ENCODE measurements at places on chromosomes 5 and 9.

GRCh38 chr9:125428060-125428901 lies 166.7 kb downstream of the GAPVD1 start:
- no peaks in the 10 kb centered on the region for H3K27me3 ChIP-seq
- DNase-seq, result peak; percentile 51
- H3K4me3 ChIP-seq, result no peak overlapping the region
- H3K36me3 ChIP-seq, result no peaks in the 10 kb centered on the region

GRCh38 chr9:79774356-79774755 lies 202.6 kb downstream of the TLE4 start:
- H3K27ac ChIP-seq, result no peak overlapping the region
- peaks cover 8% of the 10 kb centered on the region for H3K27me3 ChIP-seq
- DNase-seq, result no peak
- H3K4me3 ChIP-seq, result no peak overlapping the region
- H3K4me1 ChIP-seq, result no peaks in the 10 kb centered on the region

GRCh38 chr5:149599375-149599774 lies 18.1 kb downstream of the ARHGEF37 start:
- peaks cover 8% of the 10 kb centered on the region for H3K27me3 ChIP-seq
- H3K4me1 ChIP-seq, result no peaks in the 10 kb centered on the region
- H3K4me3 ChIP-seq, result no peak overlapping the region
- H3K36me3 ChIP-seq, result no peaks in the 10 kb centered on the region
- no peak for DNase-seq

GRCh38 chr9:134969156-134970045 lies 51.7 kb upstream of the FCN1 start:
- no peak overlapping the region for H3K4me3 ChIP-seq
- no peaks in the 10 kb centered on the region for H3K4me1 ChIP-seq
- no peak overlapping the region for H3K27ac ChIP-seq
- no peaks in the 10 kb centered on the region for H3K36me3 ChIP-seq

DNA sequence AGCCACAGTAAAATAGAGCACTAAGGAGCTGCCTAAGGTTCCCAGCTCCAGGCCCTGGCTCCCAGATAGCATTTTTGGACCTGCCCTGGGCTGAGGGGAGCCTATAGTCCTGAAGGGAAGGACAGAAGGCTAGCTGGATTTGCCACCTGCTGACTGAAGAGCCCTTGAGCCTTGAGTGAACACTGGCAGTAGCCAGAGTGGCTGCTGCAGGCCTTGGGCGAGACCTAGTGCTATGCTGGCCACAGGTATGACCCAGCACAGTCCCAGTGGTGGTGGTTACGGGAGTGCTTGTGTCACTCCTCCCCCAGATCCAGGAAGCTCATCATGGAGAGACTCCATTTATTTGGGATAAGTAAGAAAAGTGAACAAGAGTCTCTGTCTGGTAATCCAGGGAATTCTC lies 10.3 kb upstream of the STX17 start:
- DNase-seq, result no peak
- H3K27ac ChIP-seq, result no peak overlapping the region
- H3K36me3 ChIP-seq, result no peaks in the 10 kb centered on the region
- no peaks in the 10 kb centered on the region for H3K4me1 ChIP-seq
- peaks cover 43% of the 10 kb centered on the region for H3K27me3 ChIP-seq

DNA sequence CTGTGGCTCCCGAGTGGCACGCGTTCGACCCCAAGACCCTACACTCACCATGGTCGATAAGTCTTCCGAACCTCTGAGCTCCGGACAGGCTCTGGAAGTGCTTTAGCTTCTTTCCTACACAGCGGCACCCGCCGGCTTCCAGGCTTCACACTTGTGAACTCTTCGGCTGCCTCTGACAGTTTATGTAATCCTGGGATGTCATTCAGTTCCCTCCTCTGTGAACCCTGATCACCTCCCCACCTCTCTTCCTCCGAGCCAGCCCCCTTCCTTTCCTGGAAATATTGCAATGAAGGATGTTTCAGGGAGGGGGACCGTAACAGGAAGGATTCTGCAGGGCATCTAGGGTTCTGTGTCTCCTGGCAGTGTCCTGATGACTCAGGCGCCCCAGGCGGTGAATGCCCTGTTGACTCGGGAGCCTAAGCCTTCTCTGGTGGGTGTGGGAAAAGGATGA lies at the start of gene CD14:
TSS of gene CD14 (minus strand) at position 155 of the 451 bp plus-strand sequence. CDS start at position 51, 104 bp downstream.
- DNase-seq, result no peak
- peaks cover 36% of the 10 kb centered on the region for H3K4me1 ChIP-seq
- peaks cover 1% of the 10 kb centered on the region for H3K36me3 ChIP-seq
- H3K27ac ChIP-seq, result no peak within 1 kb of the TSS
- H3K4me3 ChIP-seq, result peak within 1 kb of the TSS; percentile 76
- H3K27me3 ChIP-seq, result peaks cover 27% of the 10 kb centered on the region

GRCh38 chr9:27638716-27639115 lies 65.4 kb upstream of the C9orf72 start:
- no peak for DNase-seq
- no peaks in the 10 kb centered on the region for H3K36me3 ChIP-seq
- H3K4me1 ChIP-seq, result no peaks in the 10 kb centered on the region
- H3K27me3 ChIP-seq, result peaks cover 5% of the 10 kb centered on the region
- H3K27ac ChIP-seq, result no peak overlapping the region
- H3K4me3 ChIP-seq, result no peak overlapping the region

DNA sequence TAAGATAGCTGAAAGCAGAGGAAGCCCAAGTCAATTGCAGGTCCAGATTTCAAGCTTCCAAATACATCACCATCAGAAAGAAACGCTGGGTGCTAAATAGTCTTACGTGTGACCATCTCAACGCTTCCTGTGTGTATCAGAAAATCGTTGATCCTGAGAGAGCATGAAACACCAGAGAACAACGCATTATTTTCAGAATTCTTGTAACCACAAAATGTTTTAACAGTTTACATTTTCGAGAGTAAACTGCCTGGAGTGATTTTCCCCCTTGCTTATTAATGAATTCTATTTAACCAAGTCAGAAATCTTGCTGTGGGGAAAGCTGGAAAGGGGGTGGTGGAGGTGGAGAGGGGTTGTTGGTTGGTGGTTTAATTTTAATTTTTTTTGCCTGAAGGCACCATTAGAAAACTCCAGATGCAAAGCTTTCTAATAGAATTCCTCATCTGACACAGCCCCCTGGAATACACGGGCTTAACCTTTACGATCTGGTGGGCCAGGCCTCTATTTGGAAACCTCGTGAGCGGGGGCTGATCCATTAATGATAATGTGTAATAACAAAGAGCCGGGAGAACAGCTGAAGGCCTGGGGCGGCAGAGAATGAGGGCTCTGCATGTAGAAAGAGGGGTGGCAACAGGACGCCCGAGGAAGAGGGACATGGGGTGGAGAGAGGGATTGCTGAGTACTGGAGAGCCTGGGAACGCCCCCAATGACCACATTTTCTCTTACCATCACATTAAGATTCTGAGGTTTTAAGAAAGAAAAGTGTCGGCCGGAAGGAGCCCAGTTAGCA lies 124.5 kb upstream of the NFIB start:
- peaks cover 4% of the 10 kb centered on the region for H3K27me3 ChIP-seq
- no peaks in the 10 kb centered on the region for H3K36me3 ChIP-seq
- no peak overlapping the region for H3K27ac ChIP-seq
- no peak for DNase-seq
- H3K4me1 ChIP-seq, result no peaks in the 10 kb centered on the region

DNA sequence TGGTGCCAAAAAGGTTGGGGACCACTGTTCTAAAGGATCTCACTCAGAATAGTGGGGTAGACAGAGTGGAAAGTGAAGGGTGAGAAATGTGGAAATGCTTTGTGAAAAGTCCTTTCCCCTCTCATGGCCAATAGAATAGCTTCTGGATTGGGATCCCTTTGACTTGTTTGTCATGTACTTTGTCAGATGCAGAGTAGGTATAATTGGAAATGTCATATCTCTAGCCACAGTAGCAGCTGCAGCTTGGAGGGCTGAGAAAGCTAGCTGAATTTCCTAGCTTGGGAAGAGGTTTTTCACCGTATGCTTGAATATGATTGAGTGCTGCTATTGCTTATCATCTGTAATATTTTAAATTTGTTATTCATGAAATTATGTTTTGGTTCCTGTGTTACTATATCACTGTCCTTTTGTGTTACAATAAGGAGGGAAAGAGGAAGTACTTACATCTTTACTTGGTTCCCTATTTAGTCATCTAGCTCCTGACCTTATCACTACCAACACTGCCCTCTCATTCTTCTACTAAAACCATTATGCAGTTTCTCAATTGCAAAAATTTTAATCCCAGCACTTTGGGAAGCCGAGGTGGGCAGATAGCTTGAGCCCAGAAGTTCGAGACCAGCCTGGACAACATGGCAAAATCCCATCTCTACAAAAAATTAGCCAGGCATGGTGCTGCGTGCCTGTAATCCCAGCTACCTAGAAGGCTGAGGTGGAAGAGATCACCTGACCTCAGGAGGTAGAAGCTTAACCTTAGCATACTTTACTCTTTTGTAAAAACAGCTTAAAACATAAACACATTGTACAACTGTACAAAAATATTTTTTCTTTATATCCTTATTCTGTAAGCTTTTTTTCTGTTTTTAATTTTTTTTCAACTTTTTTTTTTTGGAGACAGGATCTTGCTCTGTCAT lies 12.4 kb downstream of the SLC30A5 start:
- H3K4me1 ChIP-seq, result peaks cover 3% of the 10 kb centered on the region
- DNase-seq, result no peak

DNA sequence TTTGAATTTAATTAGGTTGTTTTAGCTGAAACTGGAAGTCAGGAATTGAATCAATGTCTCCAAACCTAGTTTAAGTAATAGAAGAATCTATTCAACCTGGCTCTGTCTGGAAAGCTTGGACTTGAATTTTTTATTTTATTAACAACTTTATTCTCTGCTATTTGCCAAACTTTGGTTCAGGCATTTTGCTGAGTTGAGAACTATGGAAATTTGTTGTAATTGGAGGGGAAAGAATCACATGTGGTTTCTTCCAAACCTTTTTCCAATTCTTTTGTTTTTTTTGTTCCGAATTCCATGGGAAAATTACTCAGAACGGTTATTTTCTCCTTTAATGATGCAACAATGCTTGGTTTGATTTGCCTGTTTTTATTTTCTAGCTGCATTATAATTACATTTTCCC lies 98.2 kb upstream of the RPS23 start:
- no peaks in the 10 kb centered on the region for H3K27me3 ChIP-seq
- peaks cover 12% of the 10 kb centered on the region for H3K4me1 ChIP-seq
- H3K27ac ChIP-seq, result no peak overlapping the region
- H3K36me3 ChIP-seq, result peaks cover 20% of the 10 kb centered on the region
- H3K4me3 ChIP-seq, result no peak overlapping the region
- DNase-seq, result no peak

DNA sequence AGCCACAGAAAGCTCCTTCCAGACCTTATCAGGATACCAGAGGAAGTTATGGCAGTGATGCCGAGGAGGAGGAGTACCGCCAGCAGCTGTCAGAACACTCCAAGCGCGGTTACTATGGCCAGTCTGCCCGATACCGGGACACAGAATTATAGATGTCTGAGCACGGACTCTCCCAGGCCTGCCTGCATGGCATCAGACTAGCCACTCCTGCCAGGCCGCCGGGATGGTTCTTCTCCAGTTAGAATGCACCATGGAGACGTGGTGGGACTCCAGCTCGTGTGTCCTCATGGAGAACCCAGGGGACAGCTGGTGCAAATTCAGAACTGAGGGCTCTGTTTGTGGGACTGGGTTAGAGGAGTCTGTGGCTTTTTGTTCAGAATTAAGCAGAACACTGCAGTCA lies 70.8 kb upstream of the ENTREP1 start:
- H3K36me3 ChIP-seq, result no peaks in the 10 kb centered on the region
- H3K4me1 ChIP-seq, result no peaks in the 10 kb centered on the region
- H3K27ac ChIP-seq, result no peak overlapping the region
- no peak for DNase-seq

GRCh38 chr5:16754086-16754485 lies 137.3 kb upstream of the RETREG1 start:
- H3K36me3 ChIP-seq, result no peaks in the 10 kb centered on the region
- peaks cover under 1% of the 10 kb centered on the region for H3K4me1 ChIP-seq
- no peak overlapping the region for H3K27ac ChIP-seq
- H3K4me3 ChIP-seq, result no peak overlapping the region
- no peak for DNase-seq

GRCh38 chr5:6675784-6676491 lies 37.3 kb upstream of the TENT4A start:
- H3K27me3 ChIP-seq, result peaks cover 4% of the 10 kb centered on the region
- no peaks in the 10 kb centered on the region for H3K4me1 ChIP-seq
- H3K4me3 ChIP-seq, result no peak overlapping the region
- no peak for DNase-seq
- H3K27ac ChIP-seq, result no peak overlapping the region
- peaks cover 6% of the 10 kb centered on the region for H3K36me3 ChIP-seq

DNA sequence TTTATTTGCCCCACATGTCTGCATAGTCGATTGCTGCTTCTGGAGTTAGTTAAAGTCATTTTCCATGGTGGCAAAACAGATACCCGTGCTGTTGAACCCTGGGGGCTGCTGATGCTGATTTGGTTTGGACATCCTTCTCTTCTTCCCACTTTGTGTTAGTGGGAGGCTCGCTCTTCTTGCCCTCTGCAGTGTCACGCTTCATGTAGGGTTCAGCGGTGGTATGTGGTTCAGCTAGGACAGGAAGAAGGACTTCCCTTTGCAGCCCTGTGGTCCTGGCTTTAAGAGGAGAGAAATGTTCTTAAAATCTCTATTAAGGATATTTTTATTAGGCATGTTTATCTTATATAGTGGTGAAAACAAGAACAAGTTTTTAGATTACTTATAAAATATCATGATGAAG lies 36.2 kb downstream of the SLC36A1 start:
- no peak overlapping the region for H3K4me3 ChIP-seq
- H3K36me3 ChIP-seq, result peaks cover 8% of the 10 kb centered on the region
- no peaks in the 10 kb centered on the region for H3K27me3 ChIP-seq
- no peak for DNase-seq
- H3K4me1 ChIP-seq, result peaks cover 3% of the 10 kb centered on the region

- no peak overlapping the region for H3K4me3 ChIP-seq
- no peaks in the 10 kb centered on the region for H3K4me1 ChIP-seq
- no peaks in the 10 kb centered on the region for H3K27me3 ChIP-seq
- no peaks in the 10 kb centered on the region for H3K36me3 ChIP-seq
Observed at GRCh38 chr9:14806941-14807520, 84.5 kb upstream of the CER1 start.

DNA sequence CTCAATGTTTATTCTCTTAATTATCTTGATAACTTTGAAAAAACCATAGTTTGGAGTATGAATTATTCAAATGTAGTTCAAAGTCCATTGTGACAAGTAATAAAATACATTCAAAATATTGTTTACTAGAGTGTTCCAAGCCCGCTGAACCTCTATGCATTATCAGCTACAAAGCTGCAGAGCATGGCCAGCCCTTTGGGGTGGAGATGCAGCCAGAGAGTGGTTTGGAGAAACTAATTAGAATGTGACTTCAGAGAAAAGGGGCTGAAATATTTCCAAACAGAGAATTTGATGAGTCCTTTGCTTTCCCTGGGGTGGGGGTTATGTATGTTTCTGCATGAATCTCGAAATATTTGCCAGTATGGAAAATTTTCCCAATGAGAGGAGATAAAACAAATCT lies 211.3 kb downstream of the NTRK2 start:
- no peak overlapping the region for H3K27ac ChIP-seq
- H3K27me3 ChIP-seq, result no peaks in the 10 kb centered on the region

Data from activated CD8-positive, alpha-beta memory T cell treated with anti-CD3 and anti-CD28 coated beads, Interleukin-2, amount 10 ng/mL, durations not matched to agents 7 days and 5 days (primary cell).